ENCODE measurements at places on chromosomes 4 and X. TPM values are rescaled to one million over a fixed set of nuclear protein-coding genes. Genes with fewer than 3 reads are reported as not detected.
A peak's percentile ranks its signal among the peaks of the same experiment; 100 is the strongest.

IL15 gene
- 11.6 TPM for total RNA-seq

MAGEB2 gene
- total RNA-seq: not detected

DNA sequence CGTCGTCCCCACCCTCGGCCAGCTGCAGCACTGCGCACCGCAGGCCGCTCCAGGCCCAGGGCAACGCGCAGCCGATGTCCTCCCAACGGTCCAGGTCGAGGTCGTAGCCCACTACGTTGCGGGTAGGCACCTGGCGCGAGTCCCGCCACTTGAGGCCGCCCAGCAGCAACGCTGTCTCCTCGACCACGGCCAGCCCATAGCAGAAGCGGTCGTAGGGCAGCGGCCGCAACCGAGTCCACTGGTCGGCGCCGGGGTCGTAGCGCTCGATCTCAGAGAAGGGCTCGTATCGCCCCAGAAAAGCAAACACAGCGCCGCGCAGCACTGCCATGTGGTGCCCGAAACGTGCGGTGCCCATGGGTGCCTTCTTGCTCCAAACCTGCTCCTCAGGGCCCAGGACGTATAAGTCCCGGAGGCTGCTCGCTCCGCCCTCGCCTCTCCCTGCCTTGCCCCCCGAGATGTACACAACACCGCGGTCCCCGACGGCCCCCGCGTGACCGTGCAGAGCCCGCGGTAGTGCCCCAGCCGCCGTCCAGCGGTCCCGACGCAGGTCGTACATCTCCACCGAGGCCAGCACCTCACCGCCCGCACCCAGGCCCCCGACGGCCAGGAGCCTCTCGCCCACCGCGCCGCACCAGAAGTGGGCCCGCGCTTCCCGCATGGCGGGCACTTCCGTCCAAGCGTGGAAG lies 2.1 kb downstream of the KLHL34 start:
- no peak for DNase-seq

DNA sequence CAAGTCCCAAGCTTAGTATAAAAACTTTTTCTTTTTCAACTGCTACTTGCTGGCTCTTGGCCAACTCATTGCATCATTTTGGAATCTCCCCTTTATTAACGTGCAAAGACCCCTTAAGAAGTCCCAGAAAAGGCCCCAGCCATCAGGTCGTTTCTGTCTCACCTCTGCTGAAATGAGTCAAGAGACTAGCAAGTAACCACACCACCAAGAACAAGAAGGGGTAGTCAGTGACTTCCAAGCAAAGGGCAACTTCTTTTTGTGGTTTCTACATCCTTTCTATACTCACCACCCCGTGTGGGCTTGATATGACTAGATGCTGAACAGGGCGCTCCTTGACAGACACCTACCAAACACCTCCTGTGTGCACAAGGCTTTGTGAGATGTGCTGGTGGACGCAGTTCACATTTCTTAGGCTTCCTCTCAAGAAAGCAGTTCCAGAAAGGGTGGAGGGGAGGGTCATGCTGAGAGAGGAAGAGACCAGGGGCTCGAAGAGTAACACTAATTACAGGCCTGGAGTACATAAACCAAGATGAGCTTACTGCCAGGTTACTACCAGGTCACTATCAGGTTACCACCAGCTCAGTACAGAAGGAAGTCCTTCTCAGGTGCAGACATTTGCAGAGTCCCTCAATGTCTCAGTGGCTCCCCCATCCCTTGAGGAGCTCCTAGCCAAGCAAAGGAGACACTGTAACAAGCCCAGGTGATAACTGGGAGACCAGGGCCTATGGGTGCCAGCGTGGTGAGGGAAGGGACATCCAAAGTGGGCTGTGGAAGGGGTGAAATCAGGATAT lies 19.3 kb downstream of the JAKMIP1 start:
- DNase-seq: no peak

DNA sequence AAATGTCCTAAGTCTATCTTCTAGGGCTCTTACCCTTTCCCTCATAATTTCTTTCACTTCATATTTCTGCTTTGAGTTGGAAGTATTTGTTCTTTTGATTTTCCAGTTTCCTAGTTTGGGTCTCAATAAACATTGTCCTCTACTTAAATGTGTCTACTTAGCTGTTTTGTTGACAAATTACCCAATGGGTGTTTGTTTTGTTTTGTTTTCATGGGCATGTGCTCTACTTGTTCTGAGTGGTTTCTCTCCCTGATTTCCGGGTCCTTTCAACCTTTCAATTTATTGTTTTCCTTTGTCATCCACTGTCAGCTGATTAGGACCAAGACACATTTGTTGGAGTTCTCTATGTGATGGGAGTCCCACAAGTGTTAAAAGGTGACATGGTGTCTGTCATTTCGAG lies 1181.4 kb downstream of the RPA4 start:
- DNase-seq: no peak

DNA sequence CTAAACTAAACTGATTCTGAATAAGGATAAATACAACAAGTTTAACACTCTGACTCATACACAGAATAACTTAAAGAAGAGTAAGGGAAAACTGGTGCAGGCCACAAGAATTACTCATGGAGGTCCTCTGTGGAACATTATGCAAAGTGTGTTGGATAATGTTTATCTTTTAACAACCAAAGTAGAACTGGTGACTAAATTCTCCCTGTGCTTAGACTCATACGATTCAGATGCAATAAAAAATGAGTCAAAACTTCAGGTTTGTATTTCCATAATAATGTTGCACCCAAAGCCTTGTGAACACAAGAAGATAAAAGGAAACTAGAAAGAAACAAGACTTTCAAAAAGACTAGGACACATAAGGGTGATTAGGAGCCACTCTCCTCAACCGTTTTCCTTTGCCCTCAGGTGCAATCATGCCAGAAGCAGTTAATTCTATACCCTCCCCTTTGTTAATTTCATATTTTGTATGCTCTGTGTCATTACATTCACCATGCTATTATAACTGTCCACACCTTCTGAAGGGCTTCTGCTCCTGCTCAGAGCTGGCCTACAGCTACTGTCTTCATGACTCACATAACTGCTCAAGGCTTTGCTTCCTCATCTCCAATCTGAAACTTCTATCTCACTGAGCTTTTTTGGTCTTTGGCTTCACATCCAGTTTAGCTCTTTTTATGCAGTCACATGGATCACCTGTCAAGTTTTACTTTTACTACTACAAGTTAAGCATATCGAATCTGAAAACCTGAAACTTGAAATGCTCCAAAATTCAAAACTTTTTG lies 60.2 kb downstream of the KCNIP4 start:
- peak; percentile 91 for DNase-seq

DNA sequence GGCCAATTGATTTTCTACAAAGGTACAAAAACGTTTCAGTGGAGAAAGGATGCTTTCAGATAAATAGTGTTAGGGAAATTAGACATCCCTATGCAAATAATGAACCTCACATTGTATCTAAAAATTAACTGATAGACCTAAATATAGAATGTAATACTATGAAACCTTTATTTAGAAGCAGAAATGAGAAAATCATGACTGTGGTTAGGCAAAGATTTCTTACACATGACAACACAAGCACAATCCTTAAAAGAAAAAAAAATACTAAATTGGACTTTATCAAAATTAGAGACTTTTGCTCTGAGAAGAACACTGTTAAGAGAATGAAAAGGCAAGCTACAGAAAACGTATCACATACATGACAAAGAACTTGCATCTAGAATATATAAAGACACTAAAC lies 43.0 kb upstream of the SPANXN4 start:
- DNase-seq: no peak

GRCh38 chrX:139739138-139739537 lies 31.2 kb upstream of the MCF2 start:
- peak; percentile 29 for DNase-seq

DNA sequence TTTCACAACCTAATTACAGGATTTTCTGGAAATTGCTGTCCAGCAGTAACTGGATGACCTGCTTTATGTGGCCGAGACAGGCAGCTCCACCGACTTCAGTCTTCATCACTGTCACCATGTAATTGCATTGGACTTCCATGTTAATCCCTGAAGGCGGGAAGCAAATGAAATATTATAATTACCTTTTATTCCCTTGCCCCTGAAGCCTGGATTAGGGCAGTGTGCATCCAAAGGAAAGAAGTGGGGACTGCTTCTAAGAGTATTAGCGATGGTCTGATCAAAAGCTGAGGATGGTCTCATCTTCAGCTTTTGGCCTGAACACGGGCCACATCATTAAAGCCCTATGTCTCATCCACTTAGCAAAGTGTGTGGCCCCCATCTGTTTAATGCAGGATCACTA lies 311.6 kb upstream of the GALNT7 start:
- no peak for DNase-seq

GLUD2 gene
- 1.9 TPM for total RNA-seq

DNA sequence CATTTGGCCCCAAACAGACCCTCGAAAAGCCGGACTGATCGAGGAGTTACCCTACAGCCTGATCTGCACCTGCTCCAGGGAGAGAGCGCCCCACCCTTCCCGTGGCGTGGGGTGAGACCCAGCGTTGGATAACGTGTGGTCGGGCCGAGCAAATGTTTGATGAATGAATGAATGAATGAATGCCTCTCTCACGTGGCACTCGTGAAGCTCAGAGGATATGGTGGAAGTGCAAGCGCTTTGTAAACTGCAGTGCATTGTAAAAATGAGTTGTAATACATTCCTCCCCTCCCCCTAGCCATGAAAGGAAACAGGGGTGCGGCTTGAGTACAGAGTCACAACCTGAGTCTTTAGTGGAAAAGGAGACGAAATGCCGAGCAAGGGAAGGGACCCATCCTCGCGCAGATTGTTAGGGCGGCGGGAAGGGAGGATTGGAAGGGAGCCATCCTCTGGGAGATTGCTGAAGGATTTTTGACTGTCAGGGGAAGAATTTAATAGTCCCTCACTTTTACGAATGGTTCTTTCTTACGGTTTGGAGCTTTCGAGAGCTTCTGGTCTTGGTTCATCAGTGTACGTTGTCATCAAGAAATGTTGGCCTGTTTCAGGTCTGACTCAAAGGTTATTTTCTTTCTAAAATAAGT lies 772 bp upstream of the FBXW7 start:
- DNase-seq: peak; percentile 71

DNA sequence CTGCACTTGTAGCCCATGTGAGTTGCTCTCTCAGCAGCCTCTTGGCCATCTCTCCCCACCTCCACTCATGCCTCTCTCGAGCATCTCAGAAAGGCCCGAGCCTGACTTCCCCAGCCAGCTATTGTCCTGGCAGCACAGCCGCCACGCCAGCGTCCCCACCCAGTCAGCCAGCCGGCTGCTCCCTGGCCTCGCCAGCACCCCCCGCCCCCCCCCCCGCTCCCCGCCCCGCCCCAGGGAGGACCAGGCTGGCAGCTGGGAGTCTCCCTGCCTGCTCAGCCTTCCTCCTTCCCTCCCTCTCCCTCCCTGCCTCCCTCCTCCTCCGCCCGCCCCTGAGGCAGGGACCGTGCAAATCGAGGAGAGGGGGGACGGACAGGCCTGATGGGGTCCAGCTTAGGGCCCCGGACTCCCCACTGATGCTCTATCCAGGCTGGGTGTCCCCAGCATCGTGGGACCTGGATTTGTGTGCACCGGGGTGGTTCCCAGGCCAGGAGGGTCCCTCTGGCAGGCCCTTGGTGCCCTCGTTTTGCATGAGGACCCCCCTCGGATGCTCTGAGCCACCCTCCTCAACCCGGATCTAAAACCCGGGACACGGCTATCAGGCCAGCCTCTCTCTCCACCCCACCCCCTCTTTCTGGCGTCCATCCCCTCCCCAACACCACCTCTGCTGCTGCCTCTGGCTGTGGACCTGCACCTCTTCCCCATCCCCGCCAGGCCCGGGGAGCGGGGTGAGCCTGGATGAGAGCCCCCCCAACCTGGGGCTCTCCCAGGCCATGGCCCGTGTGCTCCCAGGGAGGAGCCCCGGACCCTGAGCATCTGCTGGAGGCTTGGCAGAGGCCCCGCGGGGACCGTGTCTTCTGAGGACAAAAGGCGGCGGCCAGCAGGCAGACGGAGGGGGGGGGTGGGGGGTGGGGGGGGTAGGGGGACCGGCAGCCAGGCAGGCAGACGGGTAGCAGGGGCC lies at the start of gene GPR173:
TSS of gene GPR173 (plus strand) at position 621 of the 958 bp plus-strand sequence. CDS start 27,833 bp downstream, outside the sequence.
- DNase-seq: peak; percentile 62

GRCh38 chr4:142041788-142042187 lies 405.4 kb downstream of the IL15 start:
- no peak for DNase-seq

- DNase-seq: peak; percentile 98
Observed at GRCh38 chr4:7904952-7905915, 34.4 kb downstream of the AFAP1 start.

SPANXD gene
- 0.43 TPM for total RNA-seq

GRCh38 chr4:23463071-23463470 lies 426.8 kb downstream of the PPARGC1A start:
- no peak for DNase-seq

DNA sequence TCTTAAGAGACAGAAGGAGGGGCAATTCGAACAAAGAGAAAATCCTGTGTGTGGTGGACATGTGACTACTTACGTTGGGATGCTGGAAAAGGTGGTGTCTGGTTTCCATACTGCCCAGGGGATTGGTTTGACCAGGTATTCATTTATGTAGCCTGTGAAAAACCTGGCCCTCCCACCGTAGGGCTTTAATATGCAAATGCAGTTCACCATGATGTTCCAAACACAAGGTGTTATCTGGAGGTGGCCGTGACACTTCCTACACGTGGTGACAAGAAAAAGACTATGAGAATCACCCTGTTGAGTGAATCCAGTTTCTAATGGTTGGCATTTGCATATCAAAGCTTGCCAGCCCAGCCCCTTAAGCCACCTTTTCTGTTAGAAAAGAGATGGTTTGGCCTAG lies 27.9 kb downstream of the UGT2B4 start:
- DNase-seq: no peak

DNA sequence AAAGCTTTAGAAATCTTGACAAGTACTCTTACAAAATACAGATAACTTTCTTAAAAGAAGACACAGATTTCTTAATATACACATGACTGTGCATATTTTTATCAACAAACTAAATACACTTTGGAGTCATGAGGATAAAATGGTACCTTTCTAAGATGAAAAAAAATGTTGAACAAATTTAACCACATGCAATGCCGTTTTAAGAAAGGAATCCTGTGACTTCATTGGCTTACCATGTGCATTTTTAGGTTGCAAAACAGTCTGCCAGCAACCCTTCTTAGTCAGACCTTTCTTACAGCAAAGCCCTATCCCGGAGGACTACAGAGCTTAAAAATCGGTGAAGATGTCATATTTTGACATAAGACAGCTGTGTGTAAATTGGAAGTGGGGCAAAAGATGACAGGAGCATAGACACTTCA lies 51.7 kb downstream of the GASK1B start:
- DNase-seq: peak; percentile 99

TAF1 gene
- 27.1 TPM for total RNA-seq

CT45A1 gene
- not detected for total RNA-seq

Measured in fibroblast of villous mesenchyme (primary cell).